ENCODE measurements at places on chromosomes 2 and 18. TPM values are rescaled to one million over a fixed set of nuclear protein-coding genes. Genes with fewer than 3 reads are reported as not detected.

Gene PROC
- polyA plus RNA-seq = 0.59 TPM

Gene DSG2
- 0.19 TPM for polyA plus RNA-seq

Gene MAPRE2
- polyA plus RNA-seq = 93.5 TPM

Gene CPLX4
- polyA plus RNA-seq = not detected

Gene NFE2L2
- polyA plus RNA-seq = 30.1 TPM

DNA sequence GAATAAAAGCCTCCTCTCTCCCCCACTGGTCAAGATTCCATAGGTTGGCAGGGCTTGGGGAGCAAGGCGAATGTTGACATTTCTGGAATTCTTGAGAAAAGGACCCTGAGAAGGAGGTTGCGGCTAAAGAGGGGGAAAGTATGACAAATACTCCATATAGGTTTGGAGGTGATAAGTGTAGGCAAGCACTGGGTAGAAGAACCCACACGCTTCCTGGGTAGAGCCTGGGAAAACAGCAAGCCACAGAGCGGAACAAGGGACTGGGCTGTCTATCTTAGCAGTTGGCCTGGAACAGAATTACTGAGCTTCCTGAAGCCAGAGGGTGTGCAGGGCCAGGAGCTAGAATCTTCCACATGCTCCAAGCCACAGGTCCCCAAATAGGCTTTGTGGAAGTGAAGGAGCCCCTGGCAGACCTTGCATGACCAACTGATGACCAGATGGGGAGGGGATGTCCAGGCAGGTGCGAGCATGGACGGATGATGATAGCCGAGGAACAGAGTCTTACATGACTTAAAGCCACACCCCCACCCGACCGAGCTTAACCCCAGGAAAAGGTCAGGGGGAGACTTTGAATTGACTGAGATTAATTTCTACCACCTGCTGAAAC is 9.9 kb downstream of the PRKAG3 start:
- no peak for DNase-seq

- DNase-seq = no peak
These were observed 31.5 kb downstream of the LYPD1 start for GRCh38 chr2:132638313-132639040.

- no peak for DNase-seq
These were observed 133.3 kb downstream of the ZNF236 start for GRCh38 chr18:76955524-76956170.

GRCh38 chr2:141929331-141930252 is 201.2 kb downstream of the LRP1B start:
- DNase-seq = no peak

DNA sequence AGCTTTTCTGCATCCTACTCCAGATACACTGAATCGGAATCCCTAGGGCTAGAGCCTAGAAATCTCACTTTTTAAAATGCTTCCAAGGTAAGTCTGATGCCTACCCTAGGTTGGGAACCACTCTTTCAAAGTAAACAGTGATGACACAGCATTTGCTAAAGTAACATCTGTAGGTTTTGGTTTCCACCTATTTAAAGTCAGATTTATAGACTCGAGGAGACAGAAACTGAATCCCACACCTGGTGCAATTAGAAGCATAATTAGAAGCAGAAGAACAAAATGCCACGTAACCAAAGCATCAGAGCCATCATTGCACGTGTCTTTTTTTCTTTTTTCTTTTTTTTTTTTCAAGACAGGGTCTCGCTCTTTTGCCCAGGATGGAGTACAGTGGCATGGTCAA is 40.9 kb downstream of the PDK1 start:
- no peak for DNase-seq

DNA sequence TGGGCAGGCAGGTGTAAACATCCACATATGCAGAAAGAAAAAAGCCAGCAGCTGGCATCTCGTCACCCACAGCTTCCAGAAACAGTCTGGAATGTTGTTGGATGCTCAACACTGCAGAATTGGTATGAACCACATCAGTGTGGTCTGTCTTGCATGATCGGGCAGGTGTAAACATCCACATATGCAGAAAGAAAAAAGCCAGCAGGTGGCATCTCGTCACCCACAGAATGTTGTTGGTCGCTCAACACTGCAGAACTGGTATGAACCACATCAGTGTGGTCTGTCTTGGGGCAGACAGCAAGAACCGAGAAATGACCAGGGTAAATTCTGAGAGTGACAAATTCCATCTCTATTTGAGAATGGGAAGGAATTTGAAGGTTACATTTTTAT is 39.6 kb downstream of the DOCK10 start:
- DNase-seq = no peak

GRCh38 chr2:160294339-160294803 is 94.3 kb upstream of the ITGB6 start:
- no peak for DNase-seq

DNA sequence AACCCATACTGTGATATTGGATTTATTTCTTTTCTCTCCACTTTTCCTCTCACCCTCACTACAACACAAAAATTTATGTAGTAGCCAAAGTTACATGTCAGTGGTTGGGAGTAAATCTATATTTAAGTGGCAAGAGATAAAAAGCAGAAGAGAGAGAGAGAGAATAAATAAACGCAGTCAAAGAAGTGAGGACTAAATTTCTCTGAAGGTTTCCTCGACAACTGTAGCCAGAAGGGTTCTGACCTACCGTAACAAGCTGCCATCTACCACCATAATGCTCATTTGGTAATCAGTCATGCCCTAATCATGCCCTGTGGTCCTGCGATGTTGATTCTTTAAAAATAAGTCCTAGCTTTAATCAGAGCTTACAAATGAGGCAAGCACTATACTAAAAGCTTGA is 9.1 kb downstream of the ARHGAP28 start:
- DNase-seq = no peak
